ENCODE measurements at places on chromosomes 4 and X.
A peak's percentile ranks its signal among the peaks of the same experiment; 100 is the strongest.

GRCh38 chrX:65706041-65706828 is 38.8 kb downstream of the MSN start:
- H3K36me3 ChIP-seq = peaks cover 4% of the 10 kb centered on the region
- no peaks in the 10 kb centered on the region for H3K27me3 ChIP-seq
- H3K4me1 ChIP-seq = peaks cover 6% of the 10 kb centered on the region
- no peak overlapping the region for H3K27ac ChIP-seq

DNA sequence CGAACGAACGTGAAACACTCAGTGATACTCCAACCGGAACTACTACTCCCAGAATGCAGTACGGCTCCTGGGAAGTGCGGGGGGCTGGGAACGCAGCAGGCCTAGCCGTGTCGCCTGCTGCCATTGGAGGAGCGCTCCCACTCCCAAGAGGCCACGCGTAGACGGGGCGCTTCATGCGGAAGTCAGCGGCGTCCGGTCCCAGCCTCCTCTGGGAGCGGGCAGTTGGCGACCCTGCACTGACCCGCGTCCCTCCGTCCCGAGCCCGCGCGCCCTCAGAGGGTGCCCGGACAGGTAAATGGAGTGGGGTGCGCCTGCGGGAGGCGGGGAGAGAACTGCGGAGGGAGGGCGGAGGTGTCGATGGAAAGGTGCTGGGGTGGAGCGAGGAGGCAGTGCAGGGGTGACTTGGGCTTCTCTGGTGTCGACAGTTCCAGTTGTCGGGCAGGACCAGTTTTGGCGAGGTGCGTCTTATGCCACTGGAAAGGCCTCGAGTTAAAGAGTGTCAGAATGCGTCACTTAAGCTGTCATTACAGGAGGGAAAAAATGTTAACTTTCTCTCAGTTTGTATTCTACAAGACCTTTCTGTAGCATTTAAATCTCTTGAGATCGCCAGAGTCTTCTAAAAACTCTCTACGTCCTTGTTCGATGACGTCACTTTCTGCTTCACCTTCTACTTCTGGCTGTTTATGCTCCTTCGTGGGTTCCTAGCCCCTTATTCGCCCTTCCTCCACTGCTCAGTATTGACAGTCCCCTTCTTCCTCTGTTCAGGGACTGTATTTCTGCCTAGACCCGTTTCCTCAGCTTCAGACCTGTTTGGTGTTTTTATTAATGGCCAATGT is at the start of gene VAMP7:
TSS of gene VAMP7 (plus strand) at position 188 of the 836 bp plus-strand sequence. CDS start 8,122 bp downstream, outside the sequence.
- no peak within 1 kb of the TSS for H3K27ac ChIP-seq
- H3K27me3 ChIP-seq = no peaks in the 10 kb centered on the region
- H3K4me3 ChIP-seq = peak within 1 kb of the TSS; percentile 82
- DNase-seq = peak; percentile 92
- no peaks in the 10 kb centered on the region for H3K36me3 ChIP-seq

GRCh38 chr4:127249066-127249766 is 383.5 kb upstream of the INTU start:
- no peaks in the 10 kb centered on the region for H3K4me1 ChIP-seq
- H3K27ac ChIP-seq = no peak overlapping the region
- DNase-seq = no peak

GRCh38 chr4:19684084-19684483 is 567.6 kb upstream of the SLIT2 start:
- H3K4me3 ChIP-seq = no peak overlapping the region
- no peak overlapping the region for H3K27ac ChIP-seq
- no peaks in the 10 kb centered on the region for H3K36me3 ChIP-seq
- no peaks in the 10 kb centered on the region for H3K27me3 ChIP-seq

GRCh38 chr4:107922486-107923473 is 8.6 kb upstream of the CYP2U1 start:
- no peaks in the 10 kb centered on the region for H3K27me3 ChIP-seq
- H3K27ac ChIP-seq = no peak overlapping the region
- H3K36me3 ChIP-seq = no peaks in the 10 kb centered on the region
- no peaks in the 10 kb centered on the region for H3K4me1 ChIP-seq
- no peak for DNase-seq
- no peak overlapping the region for H3K4me3 ChIP-seq

All from endodermal cell (in vitro differentiated cells).